ENCODE measurements at places on chromosomes 3 and 15.
A peak's percentile ranks its signal among the peaks of the same experiment; 100 is the strongest.

DNA sequence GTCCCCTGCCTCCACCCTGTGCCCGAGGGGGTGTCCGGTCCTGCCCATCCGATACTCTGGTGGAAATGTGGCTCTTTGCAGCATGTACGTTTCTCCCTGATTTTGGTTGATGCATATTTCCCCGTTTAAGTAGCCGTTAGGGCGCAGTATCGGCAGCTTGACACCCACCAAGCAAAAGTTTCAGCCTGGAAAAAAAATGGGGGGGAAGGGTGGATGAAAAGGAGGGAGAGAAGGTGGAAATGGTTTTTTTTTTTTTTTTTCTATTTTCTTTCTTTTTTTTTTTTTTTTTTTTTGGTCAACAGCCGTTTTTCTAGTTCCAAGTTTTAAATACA lies 1.3 kb downstream of the RAP2B start:
- DNase-seq: peak; percentile 36

GRCh38 chr3:51539291-51539941 lies 897 bp downstream of the RAD54L2 start:
- peak; percentile 40 for DNase-seq

GRCh38 chr15:50735156-50735555 lies 30.4 kb downstream of the SPPL2A start:
- DNase-seq: no peak

DNA sequence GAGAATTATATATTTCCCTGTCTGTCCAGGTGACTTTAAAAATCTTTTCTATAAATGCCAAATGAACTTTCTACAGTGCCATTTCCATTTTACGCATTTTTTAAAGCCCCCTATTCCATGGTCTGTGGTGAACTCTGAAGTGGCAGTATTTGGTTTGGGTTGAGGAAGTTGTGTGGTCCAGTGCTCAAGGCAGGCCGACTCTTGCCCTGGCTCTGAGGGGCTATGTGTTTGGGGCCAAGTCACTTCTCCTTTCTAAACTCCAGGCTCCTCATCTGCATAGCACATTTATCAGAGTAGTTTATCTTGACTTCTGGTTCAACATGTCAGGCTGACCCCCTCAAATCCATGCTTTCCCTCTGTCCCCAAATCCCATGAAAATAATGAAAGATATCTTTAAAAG lies 14.1 kb downstream of the TTC21A start:
- DNase-seq: no peak

DNA sequence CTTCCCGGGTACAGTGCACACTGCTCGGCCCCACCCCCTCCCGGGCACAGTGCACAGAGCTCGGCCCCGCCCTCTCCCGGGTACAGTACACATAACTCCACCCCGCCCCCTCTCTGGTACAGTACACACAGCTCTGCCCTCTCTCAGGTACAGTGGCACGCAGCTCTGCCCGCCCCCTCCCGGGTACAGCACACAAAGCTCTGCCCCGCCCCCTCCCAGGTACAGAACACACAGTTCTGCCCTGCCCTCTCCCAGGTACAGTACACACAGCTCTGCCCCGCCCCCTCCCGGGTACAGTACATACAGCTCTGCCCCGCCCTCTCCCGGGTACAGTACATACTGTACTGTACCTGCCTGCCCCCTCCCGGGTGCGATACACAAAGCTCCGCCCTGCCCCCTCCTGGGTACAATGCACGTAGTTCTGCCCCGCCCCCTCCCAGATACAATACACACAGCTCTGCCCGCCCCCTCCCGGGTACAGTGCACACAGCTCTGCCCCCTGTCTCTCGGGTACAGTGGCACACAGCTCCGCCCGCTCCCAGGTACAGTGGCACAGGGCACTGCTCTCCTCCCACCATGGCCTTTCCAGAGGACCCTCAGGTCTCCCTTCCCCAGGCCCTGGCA lies 16.4 kb upstream of the PRR20G start:
- DNase-seq: no peak

DNA sequence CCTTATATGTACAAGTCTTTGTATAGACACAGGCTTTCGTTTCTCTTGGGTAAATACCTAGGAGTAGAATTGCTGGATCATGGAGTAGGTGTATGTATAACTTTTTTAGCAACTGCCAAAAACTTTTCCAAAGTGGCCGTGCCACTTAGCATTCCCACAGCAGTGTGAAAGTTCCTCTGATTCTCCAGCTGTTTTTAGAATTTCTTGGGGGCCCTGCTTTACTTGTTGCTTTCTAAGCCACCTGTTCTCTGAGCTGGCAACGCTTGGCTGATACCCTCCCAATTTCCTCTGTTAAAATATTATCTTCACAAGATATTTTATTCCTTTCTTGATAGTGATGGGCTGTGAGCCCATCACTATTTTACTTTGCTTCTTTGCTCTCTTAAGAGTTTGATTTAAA lies 19.2 kb downstream of the LIMD1 start:
- DNase-seq: no peak

GRCh38 chr3:111787556-111788463 lies 71.3 kb upstream of the PHLDB2 start:
- DNase-seq: no peak

DNA sequence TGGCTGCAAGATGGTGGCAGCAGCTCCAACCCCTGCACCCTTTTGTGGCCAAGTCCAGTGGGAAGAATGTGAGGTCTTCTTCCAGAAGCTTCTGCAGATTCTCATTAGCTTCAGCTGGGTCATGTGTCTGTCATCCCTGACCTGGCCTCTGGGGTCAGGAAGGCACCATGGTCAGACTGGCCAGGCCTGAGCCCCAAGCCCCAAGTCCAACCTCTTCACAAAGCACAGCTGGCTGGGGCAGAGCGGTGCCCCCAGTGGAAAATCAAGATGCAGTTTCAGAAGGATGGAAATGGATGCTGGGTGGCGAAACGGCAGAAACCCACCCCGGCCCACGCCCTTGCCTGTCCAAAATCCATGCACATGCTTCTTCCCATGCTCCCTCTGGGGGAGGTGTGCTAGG lies 15.9 kb upstream of the GATA2 start:
- DNase-seq: no peak

DNA sequence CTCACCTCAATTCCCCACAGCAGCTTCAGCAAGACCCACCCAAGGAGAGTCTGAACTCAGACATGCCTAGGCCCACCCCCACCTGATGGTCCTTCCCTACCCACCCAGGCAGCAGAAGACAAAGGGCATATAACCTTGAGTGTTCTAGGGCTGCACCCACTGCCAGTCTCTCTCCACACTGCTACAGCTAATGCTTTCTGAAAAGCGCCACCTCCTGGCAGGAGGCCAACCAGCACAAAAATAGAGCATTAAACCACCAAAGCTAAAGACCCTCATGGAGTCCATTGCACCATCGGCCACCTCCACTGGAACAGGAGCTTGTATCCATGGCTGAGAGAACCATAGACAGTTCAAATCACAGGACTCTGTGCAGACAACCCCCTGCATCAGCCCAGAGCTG lies 11.3 kb upstream of the RPL39L start:
- no peak for DNase-seq

DNA sequence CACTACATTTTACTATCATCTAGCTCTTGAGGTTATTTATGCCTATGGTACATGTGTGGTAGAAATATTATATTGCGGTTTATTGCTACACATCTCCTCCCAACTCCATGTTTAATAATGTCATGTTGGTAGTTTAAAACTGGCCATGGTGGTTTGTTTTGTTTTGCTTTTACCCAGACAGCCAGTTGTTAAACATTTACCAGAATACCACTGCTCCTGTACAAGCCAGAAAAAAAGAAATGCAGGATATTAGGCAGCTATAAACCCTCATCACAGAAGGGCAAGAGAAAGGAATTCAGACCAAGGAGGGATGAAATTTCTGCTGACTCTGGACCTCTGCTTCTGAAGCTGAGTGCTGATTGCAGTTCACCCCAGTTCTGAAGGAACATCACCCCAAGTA lies 451.8 kb upstream of the IL12A start:
- no peak for DNase-seq

DNA sequence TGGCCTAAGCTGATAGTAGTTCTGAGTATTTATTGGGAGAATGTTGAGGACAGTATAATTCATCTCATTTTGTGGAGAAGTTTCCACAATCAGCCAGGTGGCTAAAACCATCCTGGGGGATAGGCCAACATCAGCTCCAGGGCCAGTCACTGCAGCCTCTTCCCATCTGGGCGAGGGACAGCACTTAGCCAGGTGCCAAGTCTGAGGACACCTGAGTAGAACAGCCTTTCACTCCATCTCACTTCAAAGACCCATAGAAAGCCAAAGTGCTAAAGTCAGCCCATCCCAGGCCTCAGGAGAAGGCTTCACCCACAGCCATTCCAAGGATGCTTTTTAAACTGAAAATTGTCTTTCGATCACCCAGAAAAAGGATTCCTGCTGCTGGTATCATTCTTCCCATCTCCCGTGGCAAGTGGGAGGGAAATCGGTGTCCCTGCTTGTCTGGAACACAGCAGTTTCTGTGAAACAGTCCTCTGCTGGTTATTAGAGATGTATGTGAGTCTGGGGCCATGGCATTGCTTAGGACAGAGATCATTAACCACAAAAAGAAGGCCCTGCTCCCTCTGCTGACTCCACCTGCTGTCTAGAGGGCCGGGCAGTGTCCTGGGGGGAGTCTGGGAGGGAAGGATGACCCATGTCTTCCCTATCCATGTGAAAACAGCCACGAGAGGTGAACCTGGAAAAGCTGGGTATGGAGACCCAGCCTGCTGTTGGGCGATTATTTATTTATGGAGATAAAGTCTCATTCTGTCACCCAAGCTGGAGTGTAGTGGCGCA lies 9.6 kb downstream of the CALML4 start:
- DNase-seq: no peak

GRCh38 chr3:13548696-13549622 lies at the start of gene FBLN2:
Gene FBLN2 (plus strand): TSS chr3:13549125. CDS start chr3:13570356, 21,231 bp downstream.
- peak; percentile 63 for DNase-seq

GRCh38 chr15:61681038-61681418 lies 379.2 kb downstream of the VPS13C start:
- no peak for DNase-seq

DNA sequence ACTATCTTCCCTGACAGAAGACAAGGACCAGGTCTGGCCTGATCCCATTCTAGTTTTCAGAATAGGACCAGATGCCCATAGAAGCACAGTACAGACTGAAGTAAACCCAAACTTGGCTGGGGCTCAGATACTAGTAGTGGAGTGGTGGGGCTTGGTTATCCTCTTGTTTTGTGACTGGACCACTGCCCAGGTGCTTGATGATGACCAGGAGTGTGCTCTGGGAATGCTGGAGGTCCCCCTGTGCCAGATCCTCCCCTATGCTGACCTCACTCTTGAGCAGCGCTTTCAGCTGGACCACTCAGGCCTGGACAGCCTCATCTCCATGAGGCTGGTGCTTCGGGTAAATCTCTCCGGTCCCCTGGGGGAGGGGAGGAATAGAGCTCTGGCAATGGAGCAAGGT lies 36.3 kb downstream of the ESYT3 start:
- DNase-seq: no peak

DNA sequence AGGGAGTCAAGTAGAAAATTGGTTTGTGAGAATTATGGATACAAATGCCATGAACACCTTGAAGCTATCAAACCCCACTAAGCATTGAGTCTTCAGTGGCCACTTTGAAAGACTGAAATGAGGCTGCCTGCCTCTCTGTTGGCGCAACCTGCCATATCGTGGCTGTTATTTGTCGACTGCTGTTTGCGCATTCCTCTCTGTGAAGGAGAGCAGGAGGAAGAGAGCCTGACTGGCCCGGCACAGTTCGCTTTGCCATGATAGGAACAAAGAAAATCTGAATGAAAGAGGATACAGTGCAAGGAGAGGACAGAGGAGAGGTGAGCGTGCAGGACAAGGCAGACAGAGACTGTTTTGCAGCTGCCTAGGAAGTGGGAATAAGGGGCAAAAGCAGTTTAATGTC lies 289.4 kb downstream of the RYR3 start:
- no peak for DNase-seq

GRCh38 chr3:59559721-59560435 lies 510.1 kb upstream of the CFAP20DC start:
- peak; percentile 99 for DNase-seq

DNA sequence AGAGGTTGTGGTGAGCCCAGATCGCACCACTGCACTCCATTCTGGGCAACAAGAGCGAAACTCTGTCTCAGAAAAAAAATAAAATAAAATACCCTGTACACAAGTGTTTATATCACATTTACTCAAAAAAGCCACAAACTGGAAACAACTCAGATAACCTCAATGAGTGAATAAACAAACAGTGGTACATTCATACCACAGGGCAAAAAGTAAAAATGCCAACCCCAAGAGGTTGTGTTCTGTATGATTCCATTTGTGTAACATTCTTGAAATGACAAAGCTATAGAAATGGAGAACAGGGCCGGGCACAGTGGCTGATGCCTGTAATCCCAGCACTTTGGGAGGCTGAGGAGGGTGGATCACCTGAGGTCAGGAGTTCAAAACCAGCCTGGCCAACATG lies 12.9 kb downstream of the EDC3 start:
- no peak for DNase-seq

- peak; percentile 92 for DNase-seq
Measured at GRCh38 chr3:123642182-123642956, 57.5 kb upstream of the HACD2 start.

GRCh38 chr3:134059671-134060560 lies 30.2 kb upstream of the SLCO2A1 start:
- DNase-seq: peak; percentile 41

DNA sequence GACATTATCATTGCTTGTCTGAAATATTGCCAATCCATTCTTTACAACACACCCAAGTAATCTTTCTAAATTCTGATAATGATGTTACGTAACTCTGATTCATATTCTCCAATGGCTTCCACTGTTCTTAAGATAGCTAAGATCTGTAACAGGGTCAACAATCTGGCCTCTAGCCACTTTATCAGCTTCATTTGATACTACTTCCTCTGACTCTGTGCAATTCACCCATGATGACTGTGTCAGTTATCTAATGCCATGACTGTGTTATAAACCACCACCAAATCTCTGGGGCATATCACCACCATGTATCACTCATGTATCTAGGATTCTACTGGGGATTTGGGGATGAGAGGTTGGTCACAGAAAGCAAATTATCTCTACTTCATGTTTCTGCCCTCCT lies 44.0 kb downstream of the CD200 start:
- DNase-seq: peak; percentile 74

DNA sequence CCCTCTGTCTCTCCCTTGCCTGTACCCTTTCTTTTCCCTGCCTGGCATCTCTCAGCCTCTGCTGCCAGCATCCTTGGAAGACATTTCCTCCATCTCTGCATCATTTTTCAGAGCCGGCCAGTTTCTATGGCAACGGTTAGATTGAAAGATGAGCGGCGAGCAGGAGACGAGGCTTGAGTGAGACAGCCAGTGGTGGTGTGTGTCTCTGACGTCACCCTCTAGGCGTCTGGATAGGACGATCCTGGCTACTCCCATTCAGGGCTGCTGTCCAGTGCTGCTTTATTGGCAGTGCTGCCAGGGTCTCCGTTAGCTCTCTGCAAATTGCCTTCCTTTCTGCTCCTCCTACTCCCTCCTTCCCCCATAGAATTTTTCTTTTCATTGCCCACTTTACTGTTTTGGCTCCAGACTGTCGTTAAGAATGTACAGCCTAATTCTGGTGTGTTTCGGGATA lies 57.9 kb downstream of the TRAK1 start:
- peak; percentile 83 for DNase-seq

DNA sequence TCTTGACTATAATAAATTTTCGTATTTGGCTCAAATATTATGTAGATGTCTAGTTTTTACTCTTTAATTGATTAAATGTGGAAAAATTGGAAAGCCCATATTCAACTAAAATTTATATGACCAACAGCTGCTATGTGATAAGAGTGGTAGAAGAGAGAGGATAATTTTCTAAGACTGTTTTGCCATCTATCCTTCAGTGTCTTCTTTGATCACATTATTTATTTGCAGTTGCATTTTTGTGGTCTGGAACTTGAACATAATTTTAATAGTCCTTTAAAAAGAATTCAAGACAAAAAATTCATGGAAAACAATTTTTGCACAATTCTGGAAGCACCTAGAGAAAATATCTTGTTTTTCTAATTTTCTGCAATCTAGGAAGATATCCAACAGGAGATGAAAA lies 213.3 kb upstream of the THBS1 start:
- DNase-seq: peak; percentile 80

All from fibroblast of upper back skin (primary cell).